ENCODE measurements at places on chromosomes 7 and 10.

DNA sequence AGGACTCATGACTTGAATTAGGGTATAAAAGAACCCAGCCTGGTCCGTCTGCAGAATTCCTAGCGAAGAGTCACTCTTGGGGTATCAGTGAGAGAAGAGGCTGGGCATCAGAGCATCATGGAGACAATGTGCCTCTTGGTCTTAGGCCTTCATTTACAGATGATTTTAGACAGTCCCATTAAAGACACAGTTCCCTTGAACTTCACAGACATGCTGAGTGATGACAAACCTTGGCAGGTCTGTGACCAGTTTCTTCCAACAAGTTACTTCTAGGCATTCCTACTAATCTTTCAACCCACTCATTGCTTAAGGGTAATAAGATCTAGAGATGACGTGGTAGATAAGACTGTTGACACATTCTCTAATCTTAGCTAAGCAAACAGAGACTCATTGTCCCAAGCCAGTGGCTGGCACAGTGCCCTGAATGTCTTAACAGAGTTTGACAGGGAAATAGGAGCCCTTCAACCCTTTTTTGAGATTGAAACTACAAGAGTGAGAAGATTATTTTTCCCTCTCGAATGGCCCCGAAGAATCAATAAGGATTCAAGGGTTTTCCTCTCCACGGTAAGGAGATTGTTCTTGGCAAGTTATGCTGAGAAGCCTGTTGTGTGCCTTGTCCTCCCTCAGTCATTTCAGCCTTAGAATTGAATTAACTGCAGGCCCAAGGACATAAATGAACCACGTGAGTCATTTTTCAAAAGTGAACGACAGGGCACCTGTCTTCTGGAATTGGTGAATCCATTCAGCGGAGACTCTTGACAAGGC, 281.1 kb downstream of the CCDC3 start:
- DNase-seq: peak; percentile 52

DNA sequence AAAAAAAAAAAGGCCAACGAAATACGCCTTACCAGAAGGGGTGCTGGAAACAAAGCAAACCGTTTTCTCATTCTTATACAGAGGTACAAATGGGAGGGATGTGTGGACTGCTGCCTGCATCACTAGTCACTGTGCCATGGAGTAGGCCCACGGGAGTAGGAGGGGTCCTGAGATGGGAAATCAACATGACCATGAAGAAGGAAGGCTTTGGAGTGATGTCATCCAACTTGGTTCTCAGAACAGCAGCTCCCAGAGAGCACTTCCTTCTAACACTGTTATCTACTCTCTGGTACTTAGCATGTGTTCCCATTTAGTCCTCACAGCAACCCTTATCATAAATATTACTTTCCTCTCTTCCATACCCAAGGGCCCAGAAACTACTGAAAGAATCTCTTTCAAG, 60.0 kb upstream of the LRGUK start:
- DNase-seq: no peak

GRCh38 chr10:75165684-75166622, 44.6 kb upstream of the VDAC2 start:
- DNase-seq: no peak

- no peak for DNase-seq
These were observed 9.3 kb downstream of the DIP2C start for GRCh38 chr10:680146-680545.

- DNase-seq: no peak
These were observed 81.6 kb upstream of the RNF32 start for GRCh38 chr7:156559001-156559400.

DNA sequence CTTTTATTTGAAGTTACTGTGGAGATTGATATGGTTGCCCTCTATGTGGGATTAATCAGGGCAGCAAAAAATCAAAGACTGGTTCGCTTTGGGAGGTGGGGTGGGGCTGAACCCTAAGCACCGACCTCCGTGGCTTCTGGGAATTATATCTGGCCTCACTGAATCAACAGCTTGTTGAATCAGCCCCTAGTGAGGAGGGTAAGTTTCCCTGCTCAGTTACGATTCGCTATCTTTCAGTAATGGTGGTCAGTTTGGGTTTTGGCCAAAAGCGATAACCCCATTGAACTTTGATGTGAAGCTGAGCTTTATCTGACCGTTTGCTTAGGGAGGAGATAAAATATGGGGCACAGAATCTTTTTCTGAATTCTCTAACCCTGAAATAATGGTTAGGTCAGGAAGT, 16.6 kb upstream of the ARPC1A start:
- DNase-seq: no peak

DNA sequence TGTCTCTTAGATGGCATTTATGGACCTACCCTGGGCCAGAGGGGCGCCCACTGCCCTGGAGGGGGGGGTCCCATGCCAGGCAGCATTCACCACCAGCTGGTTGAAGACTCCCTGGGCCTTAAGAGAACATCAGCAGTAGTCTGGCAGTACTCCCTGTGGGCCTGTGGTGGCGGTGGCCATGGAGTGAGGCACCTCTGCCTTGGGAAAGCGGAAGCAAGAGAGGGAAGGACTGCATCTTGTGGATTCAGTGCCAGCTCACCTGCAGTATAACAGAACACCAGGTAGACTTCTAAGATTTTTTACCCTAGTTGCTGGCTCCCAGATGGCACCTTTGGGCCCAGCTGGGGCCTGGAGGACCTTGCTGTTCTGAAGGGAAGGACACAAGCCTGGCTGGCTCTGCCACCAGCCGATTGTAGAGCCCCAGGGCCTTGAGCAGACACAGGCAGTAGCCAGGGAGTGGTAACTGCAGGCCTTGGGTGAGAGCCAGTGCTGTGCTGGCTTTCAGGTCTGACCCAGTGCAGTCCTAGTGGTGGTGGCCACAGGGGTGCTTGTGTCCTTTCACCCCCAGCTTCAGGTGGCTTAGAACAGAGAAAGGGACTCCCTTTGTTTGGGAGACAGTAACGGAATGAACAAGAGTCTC, 15.8 kb downstream of the PLAC9 start:
- no peak for DNase-seq

GRCh38 chr10:5243521-5243987, 46.9 kb downstream of the AKR1C4 start:
- no peak for DNase-seq

DNA sequence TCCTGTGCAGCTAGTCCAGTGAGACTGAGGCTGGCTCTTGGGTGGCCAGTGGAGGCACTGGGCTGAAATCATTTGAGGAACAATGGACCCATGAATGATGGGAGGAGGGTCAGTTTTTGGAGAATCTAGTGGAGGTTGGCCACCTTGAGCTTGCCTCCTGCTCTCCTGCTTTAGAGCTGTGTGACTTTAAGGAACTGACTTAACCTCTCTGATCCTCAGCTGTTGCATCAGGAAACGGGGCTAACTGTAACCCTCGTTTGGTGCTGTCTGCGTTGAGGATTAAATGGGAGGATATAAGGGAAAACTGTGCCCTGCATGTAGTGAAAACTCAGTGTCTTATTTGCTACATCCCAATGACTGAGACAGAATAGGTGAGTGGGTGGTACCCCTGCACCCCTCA, 115.4 kb upstream of the PPIF start:
- no peak for DNase-seq

DNA sequence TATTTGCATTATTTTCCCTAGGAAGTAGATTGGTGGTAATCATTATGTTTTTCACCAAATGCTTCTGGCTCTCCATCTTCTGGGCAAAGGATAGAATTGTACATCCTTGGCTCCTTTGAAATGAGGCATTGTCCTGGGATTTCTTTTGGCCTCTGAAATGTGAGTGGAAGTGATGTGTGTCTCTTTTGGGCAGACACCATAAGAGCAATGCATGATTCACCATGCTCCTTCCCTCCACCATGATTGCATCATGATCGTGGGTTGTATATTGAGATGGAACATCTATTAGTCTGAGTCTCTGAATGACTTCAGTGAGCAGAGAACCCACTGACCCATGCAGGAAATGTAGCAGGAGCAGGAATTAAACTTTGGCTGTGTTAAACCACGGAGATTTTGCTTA, 49.2 kb downstream of the ADRA2A start:
- DNase-seq: no peak
